Ureter (tissue), 1 donor: ENCODE measurements at places on chromosomes 3 and 15. TPM values are rescaled to one million over a fixed set of nuclear protein-coding genes. Genes with fewer than 3 reads are reported as not detected.

- DNase-seq, result peak; percentile 61
Observed at GRCh38 chr3:43855674-43856299, 165.0 kb downstream of the ABHD5 start.

- no peak for DNase-seq
Observed at GRCh38 chr15:96079041-96079440, 251.5 kb upstream of the NR2F2 start.

- no peak for DNase-seq
Observed at GRCh38 chr3:168081171-168081771, 14.5 kb downstream of the GOLIM4 start.

Gene GOLGA8S
- total RNA-seq, result 0.65 TPM

Gene POLR2H
- 79.6 TPM for total RNA-seq
